Activated naive CD4-positive, alpha-beta T cell treated with anti-CD3 and anti-CD28 coated beads, Interleukin-2, amount 10 ng/mL, durations not matched to agents 7 days and 5 days (primary cell): ENCODE measurements at places on chromosomes 6 and 20.

GRCh38 chr20:19867940-19868371 lies 109.9 kb downstream of the RIN2 start:
- DNase-seq = no peak

- DNase-seq = no peak
Observed at GRCh38 chr20:34049897-34050695, 56.4 kb downstream of the RALY start.

GRCh38 chr6:114471450-114471849 lies 128.6 kb upstream of the HS3ST5 start:
- no peak for DNase-seq

DNA sequence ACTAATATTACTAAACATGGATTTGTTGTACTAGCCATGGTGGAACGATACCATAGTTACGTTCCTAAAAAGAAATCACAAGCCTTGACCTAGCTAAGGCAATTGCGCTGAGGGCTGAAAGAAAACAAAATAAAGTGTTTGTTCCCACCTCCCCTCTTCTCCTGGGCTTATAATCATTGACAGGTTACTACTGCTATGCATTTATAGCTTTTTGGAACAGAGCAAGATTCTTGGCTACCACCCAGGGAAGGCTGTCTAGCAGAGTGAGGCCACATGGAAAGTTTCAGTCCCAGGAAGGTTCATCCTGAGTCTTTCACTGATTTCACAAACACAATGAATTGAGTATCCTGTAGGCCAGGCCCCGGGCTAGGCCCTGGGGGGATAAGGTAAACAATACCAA lies 84.6 kb downstream of the TMEM170B start:
- DNase-seq = no peak

DNA sequence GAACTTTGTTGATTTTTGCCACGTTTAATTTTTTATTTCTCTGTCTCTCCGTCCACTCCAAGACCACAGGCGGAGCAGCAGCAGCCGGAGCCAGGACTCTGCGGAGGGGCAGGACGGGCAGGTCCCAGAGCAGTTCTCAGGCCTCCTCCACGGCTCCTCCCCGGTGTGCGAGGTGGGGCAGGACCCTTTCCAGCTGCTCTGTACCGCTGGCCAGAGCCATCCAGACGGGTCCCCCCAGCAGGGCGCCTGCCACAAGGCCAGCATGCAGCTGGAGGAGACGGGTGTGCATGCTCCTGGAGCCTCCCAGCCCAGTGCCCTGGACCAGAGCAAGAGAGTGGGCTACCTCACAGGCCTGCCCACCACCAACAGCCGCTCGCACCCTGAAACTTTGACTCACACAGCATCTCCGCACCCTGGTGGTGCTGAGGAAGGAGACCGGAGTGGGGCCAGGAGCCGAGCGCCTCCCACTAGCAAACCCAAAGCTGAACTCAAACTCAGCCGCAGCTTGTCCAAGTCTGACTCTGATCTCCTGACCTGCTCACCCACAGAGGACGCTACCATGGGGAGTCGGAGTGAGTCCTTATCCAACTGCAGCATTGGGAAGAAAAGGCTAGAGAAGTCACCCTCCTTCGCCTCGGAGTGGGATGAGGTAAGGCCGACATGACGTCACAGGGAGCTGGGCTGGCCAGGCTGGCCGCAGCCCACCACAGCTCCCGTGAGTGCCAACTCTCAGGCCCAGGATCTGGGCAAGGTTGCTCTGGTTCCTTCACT lies 123.5 kb downstream of the TCP11 start:
- no peak for DNase-seq

- no peak for DNase-seq
Observed at GRCh38 chr20:1300083-1300840, 28.7 kb downstream of the SDCBP2 start.
